CD4-positive, alpha-beta T cell (primary cell): ENCODE measurements at places on chromosomes 2 and 18.

DNA sequence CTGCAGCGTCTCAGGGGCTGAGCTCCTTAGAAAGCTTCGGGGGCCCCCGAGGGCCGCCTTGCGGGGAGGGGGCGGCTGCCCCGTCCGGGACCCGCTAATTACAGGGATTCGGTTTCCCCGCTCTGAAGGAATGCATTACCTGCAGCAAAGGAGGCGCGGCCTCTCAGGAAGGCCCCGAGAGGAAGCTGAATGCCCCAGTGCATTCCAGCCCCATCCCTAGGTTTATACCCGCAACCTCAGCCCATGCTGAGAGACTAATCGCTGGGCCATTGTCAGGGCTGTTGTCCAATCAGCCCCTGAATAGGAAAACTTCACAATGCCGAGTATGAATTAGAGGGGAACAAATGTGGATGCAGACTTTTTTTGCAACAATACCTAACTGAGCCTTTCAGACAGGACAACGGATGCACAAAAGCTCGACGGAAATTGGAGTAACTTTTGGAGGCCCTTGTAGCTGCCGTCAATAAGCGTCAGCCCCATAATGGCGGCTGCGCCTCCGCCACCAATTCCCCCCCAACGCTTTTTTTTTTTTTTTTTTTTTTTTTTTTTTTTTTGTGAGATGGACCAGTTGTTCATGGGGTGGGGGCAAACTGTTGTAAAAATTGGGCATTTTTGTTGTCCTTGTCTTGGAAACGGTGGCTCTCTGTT is 138.6 kb upstream of the SIX3 start:
- no peak for DNase-seq

- DNase-seq: no peak
Measured at GRCh38 chr2:134362740-134363139, 108.9 kb downstream of the MGAT5 start.

DNA sequence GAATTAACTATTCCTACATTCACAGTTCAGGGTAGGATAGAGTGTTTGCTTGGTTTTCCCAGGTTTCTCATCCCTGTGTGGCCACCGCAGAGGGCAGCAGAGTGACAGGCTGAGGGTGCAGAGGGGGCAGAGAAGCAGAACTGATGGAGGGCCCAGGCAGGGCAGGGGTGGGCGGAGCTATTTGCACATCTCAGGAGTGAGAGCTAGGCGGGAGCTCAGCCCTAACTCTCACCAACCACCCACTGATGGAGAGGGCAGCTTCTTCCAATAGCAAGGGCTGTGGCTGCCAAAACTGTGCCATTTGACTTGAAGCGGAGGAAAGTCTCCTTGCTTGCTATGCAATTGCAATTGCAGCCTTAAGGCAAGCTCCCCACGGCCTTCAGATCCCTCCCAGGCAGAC is 12.0 kb upstream of the DARS1 start:
- DNase-seq: peak; percentile 37

DNA sequence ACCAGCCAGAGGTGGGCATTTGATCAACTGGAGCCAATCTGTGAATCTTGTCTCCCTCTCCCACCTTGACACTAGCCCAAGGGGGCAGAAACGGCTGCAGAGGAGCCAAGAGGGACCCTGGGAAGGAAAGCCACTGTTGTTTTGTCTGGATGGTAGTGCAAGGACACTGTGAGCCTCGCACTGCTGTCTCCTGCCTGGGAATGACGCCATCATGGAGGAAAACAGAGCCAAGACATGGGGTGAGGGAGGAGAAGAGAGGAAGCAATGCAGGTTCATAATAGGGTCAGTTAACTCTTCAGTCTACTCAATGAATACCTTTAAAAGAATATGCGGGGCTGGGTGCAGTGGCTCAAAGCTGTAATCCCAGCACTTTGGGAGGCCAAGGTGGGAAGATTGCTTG is 231.1 kb upstream of the AGAP1 start:
- DNase-seq: no peak

DNA sequence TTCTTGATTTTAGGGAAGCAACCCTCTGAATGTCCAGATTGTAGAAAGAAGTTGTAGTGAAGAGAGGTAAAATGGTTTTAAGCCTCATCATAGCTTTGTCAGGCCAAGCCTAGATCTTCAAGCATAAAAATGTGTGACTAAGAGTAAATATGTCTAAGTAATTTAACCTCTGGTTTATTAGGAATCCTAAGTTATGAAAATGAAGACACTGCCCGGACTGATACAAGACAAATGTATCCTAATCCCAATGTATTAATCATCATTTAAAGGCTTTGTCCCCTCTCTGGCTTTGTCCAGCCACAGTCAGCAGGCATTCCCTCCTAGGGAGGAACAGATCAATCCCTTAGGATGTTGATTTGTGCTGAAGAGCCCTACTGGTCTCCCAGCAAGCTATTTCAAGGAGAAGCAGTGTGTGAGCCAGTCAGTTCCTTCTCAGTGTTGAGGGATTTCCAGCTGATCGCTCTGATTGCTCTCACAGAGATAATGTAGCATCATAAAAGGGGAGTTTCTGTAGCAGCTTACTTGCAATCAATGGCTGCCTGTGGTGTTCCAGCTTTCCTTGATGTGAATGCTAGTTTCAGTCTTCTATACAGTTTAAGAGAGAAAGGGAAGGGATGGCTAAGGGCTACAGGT is 796.1 kb downstream of the EPHA4 start:
- DNase-seq: no peak

DNA sequence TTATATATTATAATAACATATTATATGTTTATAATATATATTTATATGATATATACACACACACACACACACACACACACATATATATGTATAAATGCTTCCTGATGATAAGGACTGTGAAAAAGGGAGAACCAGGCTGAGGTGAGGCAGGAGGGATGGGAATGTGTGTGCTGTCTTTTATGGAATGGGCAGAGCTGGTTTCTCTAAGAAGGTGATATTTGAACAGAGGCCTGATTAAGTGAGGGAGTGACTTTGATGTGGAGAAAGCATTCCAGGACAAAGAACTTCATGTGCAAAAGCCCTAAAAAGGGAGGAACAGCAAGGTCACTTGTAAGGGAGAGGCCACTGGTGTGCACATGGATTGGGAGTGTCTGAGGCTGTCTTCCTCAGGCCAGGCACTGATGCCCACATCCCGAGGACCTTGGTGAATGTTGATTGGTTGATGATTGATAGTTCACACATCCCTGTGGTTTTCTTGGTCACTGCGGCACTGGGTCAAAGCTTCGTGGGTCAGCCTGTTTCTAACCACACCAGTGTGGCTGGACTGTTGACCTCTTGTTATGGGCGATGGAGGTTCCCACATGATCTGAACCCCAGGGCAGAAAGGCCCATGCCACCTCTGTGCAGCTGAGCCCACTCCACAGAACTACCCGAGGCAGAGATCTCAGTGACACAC is 196.9 kb downstream of the MYCN start:
- DNase-seq: no peak

GRCh38 chr18:9824952-9825371 is 60.8 kb upstream of the TXNDC2 start:
- DNase-seq: no peak

DNA sequence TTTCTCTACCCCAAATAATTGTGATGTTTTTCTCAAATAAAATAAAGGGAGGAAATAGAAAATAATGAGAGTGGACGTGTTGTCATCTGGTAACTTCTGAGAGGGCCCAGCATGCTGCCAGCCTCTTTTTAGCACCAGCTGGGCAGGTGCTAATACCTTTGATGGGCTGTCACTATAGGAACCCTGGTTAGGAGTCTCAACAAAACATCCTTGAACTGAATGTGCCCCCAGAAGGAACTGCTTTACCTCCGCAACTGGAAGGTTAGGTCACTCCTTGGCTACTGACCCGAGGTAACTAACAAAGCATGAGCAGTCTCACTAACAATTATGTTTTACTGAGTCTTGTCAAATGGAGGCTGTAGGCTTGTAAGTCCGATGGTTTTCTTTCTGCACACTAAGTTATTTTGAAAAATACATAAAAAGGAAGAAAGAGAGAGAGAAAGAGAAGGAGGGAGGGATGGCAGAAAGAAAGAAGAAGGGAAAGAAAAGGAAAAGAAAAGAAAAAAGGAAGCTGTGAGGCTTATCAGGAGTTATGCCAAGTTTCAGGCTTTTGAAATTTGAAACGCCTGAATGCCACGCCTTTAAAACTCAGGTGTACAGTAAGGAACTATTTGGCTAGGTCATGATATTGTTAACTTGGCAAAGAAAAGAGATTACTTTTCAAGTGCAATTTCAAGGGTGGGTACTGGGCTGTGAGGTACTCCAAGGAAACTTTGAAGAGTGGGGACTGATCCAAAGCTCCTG is 91.0 kb downstream of the TGIF1 start:
- no peak for DNase-seq

DNA sequence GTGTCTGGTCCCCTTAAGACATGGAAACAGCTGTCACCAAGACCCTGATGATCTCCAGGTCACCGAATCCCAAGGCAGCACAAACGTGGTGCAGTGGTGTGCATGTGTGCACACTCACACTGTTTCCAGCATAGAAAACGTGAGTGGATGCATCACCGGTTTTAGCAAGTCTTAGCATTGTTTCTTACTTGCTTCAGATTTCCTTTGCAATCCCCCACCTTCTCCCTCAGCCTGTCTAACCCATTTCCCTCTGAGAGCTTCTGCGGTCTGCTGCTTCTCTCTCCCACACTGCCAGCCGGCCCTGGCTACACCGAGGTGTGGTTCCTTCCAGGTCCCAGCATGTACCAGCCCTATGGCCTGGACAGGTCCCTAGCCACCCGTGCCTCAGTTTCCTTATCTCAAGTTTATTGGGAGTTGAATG is 343.4 kb upstream of the HS6ST1 start:
- no peak for DNase-seq

DNA sequence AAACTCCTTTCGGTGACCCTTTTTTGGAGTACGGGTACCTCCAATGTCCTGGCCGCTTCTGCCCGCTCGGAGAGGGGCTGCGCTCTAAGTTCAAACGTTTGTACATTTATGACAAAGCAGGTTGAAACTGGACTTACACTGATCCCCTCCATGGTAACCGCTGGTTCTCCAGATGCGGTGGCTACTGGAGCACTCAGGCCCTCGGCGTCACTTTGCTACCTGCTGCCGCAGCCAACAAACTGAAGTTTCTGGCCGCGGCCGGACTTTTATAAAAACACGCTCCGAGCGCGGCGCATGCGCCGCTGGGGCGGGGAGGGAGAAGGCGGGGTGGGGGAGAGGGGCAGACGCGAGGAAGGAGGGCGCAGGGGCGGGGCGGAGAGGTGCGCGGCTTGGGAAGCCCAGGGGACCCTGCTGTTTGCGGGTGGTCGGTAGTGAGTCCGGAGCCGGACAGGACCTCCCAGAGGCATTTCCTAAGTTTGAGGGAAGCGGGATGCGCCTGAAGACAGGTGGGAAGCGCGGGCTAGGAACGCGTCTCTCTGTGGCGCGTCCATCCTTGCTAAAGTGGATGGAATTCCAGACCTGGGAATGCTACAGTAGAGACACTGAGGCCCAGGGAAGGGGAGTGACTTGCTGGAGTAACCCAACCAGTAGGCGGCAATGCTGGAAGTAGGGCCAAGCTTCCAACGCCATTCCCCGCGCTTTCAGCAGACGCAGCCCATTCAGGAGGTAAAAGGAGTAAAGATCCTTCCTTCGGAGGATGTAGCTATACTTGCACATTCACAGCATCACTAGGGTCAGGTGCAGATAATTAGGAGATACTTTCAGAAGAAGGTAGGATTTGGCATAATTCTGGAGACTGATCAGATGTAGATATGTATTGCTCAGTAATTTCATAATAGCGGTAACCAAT is at the start of gene CXCR4:
Gene CXCR4 (minus strand): TSS at position 241 of the 910 bp plus-strand sequence. CDS start 89 bp downstream, at position 152.
- peak; percentile 97 for DNase-seq

GRCh38 chr18:21331065-21331464 is 89.0 kb downstream of the GREB1L start:
- DNase-seq: no peak

- DNase-seq: no peak
Measured at GRCh38 chr2:167480986-167481309, 592.7 kb downstream of the XIRP2 start.

GRCh38 chr2:191618046-191618780 is 59.7 kb upstream of the NABP1 start:
- DNase-seq: no peak

DNA sequence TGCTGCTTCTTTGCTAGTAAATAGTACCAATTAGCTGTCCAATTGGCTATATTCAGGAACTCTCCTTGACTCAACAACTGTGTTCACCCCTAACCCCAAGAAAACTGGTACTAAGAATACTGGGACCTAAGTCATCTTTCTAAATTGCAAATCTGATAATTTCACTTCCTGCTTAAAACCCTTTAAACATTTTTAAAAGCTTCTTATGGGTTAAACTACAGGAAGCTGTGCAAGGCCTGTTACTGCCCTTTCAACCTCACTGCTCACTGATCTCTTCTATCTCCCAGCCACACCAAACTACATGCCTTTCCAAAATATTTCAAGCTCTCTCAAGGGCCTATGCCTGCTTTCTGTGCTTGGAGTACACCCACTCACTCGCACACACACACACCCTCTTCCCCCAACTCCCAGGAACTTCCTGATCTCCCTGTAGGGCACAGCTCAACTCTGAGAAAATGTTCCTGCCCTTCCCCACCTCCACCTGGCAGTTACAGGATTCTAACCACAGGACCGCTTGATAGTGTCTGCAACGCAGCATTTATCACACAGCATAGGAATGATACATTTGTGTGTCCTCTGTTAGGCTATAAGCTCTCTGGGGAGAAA is 6.7 kb downstream of the LMAN1 start:
- DNase-seq: no peak

GRCh38 chr18:34624551-34624950 is 85.5 kb upstream of the DTNA start:
- DNase-seq: no peak

DNA sequence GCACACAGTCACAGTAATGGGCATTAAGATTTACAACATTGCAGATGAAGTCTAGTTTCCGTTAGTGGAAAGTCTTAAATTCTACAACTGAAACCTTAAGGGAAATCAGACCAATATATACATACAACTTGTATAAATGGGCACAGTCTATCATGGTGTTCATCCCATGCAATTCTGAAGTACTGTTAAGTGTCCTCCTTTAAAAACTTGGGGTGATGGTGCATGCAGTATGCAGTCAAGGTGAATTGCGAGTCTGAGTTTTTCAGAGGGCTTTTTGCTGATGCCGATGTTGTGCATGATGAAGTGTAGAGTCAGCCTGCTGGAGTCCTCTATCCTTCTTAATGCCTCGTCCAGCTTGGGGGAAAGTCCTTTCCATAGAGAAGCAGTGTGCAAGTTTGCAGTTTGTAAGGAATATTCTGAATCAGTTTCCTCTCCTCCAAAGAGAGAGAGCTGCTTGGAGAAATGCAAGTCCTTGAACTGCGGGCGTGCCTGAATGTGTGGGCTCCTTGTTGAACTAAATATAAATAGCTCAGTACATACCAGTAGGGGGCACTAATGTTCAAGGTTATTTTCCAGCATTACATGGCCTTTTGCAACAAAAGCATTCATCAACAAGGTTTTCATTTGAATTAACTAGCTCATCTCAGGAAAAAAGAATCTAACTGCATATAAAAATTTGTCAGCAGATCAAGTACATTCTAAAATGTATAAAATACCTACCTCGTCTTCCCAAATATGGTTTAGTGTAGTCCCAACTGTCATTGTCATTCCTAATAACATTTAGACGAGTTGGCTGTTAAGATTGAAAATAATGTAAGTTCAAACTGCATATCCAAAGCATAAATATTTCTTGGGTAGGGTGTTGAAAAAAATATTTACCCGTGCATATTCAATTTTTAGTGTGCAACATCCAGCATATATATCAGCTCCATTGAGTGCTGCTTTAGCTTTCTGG is 21.3 kb downstream of the HNRNPLL start:
- no peak for DNase-seq
